SK-N-SH (cell line): ENCODE measurements at places on chromosomes 4 and X.

GRCh38 chr4:70449220-70449619, 22.8 kb upstream of the MUC7 start:
- DNase-seq: no peak

GRCh38 chr4:135515295-135515694, 1313.7 kb upstream of the PABPC4L start:
- no peak for DNase-seq

GRCh38 chr4:19051831-19052230, 1030.3 kb upstream of the LCORL start:
- DNase-seq: no peak

DNA sequence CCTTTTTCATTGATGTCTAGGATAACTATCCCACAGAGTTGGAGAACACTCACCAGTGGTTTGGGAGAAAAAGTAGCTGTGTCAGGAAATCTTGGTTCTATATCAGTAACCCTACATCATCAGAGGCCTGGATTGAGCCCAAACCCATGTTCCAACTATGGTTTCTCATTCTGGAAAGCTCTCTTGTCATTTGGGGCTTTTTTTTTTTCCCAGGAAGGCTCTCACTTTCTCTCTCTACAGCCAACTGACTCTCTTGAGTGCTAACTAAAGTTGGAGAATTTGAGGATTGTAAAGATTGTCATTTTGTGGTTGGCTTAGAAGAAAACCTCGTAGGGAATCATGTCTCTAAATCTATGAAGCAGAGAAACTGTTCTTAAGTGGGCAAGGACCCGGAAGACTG, 228.2 kb upstream of the DIPK2B start:
- no peak for DNase-seq

GRCh38 chr4:82394896-82395295, 21.1 kb upstream of the HNRNPD start:
- no peak for DNase-seq

- DNase-seq: no peak
These were observed 28.4 kb downstream of the FUNDC1 start for GRCh38 chrX:44514272-44514671.

GRCh38 chr4:8437281-8437680, 3.2 kb downstream of the ACOX3 start:
- DNase-seq: no peak

GRCh38 chr4:45946699-45947098, 177.2 kb downstream of the GABRG1 start:
- no peak for DNase-seq

- no peak for DNase-seq
These were observed 40.3 kb downstream of the AFAP1 start for GRCh38 chr4:7899184-7899869.

DNA sequence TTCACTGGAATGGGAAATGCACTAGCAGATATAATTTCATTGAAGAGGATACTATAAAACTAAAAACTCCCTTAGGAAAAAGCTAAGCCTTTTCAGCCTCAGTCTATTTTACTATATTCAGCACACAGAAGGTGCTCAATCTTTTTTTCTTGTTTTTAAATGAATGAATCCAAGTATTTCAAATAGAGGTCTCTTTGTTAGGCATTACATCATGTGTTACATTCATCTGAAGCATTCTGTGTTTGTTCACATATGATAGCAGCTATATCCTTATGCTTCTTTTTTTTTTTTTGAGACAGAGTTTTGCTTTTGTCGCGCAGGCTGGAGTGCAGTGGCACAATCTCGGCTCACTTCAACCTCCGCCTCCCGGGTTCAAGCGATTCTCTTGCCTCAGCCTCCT, 278.4 kb downstream of the CAMK2D start:
- DNase-seq: no peak

GRCh38 chr4:91319556-91320268, 984.1 kb upstream of the GRID2 start:
- DNase-seq: no peak

- DNase-seq: no peak
These were observed 41.8 kb downstream of the FNIP2 start for GRCh38 chr4:158810487-158811215.

- DNase-seq: no peak
These were observed 98.9 kb upstream of the PJA1 start for GRCh38 chrX:69264158-69264581.

DNA sequence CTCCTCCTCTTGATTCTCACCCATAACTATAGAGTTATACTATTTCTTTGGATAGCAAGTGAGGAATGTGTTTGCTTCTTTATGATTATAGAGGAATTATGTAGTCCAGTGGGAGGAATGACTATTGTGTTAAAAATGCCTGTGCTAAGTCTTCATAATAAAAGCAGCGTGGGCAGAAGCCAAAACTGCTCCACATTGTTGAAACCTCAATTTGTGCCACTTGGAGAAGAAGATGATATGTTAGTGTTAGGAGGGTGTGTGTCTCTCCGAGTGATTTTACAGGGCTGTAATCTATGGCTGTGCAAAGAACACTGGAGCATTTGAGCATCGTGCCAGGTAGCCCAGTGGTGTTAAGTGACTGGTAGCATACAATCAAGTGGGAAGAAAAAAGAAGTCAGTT, 74.3 kb downstream of the FRAS1 start:
- DNase-seq: no peak

- DNase-seq: no peak
These were observed 12.0 kb upstream of the SLC2A9 start for GRCh38 chr4:10033191-10033881.

GRCh38 chr4:48127231-48127630, 6.8 kb downstream of the TXK start:
- DNase-seq: no peak

DNA sequence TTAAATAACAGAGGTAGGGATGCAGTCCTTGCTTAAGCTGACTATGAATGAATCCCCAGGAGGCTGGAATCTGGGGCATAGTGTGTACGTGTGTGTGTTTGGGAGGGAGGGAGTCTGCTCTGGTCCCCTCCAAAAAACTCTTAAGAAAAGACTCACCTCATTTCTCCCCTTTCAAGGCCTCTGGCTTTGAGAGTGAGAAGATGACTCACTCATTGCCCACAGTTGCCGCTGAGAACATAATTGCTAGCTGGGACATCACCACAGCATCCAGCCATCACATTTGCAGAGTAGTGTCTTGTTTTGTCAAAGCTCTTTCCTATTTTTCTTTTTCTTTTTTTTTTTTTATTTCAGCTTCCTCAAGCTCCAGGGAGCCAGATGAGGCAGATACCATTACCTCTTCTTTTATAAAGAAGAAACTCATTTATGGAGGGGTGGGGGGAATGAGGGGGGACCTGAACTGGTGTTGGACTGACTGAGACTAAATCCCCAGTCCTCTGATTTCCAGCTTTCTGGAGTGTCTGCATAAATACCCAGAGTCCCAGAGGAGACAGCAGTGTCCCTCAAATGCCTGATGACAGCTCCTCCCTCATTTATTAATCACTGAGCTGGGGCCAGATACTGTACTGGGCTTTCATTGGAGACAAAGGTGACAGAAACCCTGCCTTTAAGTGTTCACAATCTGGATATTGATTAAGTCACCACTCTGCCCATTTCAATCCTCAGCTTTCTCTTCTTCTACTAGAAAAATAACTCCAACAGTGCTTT, 61.9 kb upstream of the LAS1L start:
- no peak for DNase-seq

DNA sequence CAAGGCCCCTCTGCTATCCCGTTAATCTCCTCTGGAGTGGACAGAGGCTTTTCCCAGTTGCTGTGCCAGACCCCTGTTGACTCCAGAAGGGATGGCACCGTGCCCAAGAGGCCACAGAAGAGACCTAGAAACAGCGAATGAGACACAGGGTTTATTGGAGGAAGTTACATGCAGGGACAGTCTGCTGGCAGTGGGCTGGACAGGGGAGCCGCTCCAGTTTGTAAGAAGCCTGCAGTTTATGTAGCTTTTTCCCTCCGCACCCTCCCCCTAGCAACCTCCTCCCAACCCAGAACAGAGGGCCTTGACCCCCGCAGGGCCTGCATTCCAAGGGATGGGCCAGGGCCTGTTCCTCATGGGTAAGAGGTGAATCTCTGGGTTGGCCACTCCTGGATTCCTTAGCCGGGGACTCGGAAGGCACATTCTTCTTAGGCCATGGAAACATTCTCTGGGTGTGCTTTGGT, 216.8 kb upstream of the PSAPL1 start:
- DNase-seq: peak; percentile 87

- DNase-seq: no peak
These were observed 65.3 kb downstream of the CASP3 start for GRCh38 chr4:184583738-184584502.
